SK-MEL-5 (cell line): ENCODE measurements at places on chromosomes 3 and 15. TPM values are rescaled to one million over a fixed set of nuclear protein-coding genes. Genes with fewer than 3 reads are reported as not detected.

DNA sequence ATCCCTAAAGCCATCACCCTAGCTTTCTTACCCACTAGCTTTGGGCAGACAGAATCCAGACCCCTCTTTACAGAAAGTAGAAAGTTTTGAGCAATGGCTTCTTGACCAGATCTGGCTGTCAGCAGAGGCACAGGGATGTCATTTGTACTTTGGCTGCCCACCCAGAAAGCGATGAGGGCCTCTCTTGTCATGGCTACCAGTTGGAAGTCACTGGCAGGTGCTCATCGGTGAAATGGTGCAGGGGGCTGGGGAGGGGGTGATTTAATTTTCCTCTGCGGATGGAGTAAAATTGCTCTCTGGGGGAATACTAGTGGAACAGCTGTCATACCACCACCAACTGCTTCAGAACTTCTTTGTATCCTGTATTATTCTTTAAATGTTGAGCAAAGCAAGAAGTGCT lies 393.7 kb downstream of the LSAMP start:
- DNase-seq, result no peak

- DNase-seq, result no peak
Observed at GRCh38 chr15:76566276-76566675, 229.7 kb downstream of the ISL2 start.

GRCh38 chr3:29310865-29311264 lies 30.0 kb downstream of the RBMS3 start:
- DNase-seq, result no peak

DNA sequence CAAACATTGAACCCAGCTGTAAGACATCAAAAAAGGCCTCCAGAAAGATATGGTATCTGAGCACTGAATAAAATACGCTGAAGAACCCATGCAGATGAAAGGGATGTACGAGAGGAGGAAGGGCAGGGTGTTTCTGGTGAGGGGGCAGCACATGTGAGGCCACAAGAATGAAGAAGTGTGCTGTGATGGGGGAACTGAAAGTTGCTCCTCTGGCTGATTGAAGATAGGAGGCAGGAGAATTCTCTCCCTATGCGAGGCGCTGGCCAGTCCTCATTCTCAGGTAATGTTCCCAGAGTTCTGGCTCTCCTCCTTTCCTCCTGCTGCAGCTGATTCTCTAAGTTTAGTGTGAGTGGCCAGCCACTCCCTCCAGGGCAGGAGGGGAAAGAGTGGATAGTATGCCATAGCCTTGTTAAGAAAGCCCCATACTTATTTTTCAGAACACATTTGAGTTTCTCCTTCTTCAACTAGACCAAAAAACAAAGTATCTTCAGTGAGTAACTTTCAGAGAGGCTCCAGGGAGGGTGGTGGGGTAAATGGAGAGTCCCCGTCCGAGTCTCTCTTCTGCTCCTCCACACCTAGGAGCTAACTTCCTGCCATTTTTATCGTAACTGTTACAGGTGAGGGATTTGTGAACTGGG lies 26.9 kb upstream of the MYO1E start:
- DNase-seq, result no peak

GRCh38 chr3:10833855-10834414 lies 17.9 kb downstream of the SLC6A11 start:
- DNase-seq, result no peak

The THOC7 gene
- 105 and 109 TPM in 2 replicates for total RNA-seq

The SPATA12 gene
- 0.42 and 0.69 TPM in 2 replicates for total RNA-seq

The PFN2 gene
- total RNA-seq, result 127 and 128 TPM in 2 replicates

The VEPH1 gene
- total RNA-seq, result 42.3 and 51.9 TPM in 2 replicates

GRCh38 chr15:45573961-45574629 lies 13.1 kb upstream of the BLOC1S6 start:
- peak; percentile 81 for DNase-seq

DNA sequence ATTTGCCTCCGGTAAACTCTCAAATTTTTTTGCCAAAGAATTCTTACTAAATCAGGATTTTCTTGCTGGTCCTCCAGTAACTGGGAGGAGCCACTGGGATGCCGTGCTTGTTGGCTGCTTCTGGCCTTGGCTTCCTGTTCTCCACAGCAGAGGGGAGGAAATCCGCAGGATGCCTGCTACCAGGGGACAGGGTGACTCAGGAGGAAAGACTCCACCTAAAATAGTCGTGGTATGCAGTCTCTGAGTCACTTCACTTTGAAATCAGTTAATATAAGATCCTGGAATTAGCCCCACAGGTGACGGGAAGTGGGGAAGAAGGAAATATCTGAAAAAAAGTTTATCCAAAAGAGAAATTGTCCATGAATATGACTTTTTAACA lies 6.5 kb upstream of the TM4SF18 start:
- DNase-seq, result peak; percentile 56

GRCh38 chr3:28989646-28990089 lies 291.2 kb upstream of the RBMS3 start:
- DNase-seq, result peak; percentile 22

GRCh38 chr3:156323466-156323865 lies 203.1 kb downstream of the KCNAB1 start:
- no peak for DNase-seq

DNA sequence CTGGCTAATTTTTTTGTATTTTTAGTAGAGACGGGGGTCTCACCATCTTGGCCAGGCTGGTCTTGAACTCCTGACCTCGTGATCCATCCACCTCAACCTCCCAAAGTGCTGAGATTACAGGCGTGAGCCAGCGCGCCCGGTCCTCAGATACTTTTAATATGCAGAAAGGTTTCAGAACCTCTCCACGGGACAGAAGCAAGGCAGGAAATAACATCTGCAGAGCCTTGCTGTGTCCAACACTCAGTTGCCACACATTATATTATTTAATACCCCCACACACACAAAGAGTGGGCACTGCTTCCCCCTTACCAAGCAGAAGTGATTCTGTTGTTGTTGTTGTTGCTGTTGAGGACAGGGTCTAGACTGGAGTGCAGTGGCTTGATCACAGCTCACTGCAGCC lies 28.0 kb downstream of the OSBPL10 start:
- DNase-seq, result no peak

DNA sequence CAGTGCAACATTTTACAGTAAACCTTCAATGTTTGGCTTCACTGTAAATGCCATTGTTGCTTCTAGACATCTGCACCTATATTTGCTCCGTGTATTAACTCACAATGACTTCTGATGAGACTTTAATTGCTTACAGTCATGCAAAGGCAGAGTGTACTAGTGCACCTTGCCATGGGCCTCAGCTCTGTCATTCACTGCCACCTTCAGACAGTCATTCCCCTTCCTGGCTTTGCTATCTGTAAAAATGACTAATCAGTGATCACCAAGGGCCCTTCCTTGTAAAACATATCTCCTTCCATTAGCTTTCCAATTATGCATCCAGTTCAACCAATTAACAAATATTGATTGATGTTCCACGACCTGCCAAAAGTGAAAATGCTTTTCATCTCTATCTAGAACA lies 120.3 kb downstream of the ARRDC4 start:
- no peak for DNase-seq

The DNAH12 gene
- total RNA-seq, result not detected in 2 replicates

DNA sequence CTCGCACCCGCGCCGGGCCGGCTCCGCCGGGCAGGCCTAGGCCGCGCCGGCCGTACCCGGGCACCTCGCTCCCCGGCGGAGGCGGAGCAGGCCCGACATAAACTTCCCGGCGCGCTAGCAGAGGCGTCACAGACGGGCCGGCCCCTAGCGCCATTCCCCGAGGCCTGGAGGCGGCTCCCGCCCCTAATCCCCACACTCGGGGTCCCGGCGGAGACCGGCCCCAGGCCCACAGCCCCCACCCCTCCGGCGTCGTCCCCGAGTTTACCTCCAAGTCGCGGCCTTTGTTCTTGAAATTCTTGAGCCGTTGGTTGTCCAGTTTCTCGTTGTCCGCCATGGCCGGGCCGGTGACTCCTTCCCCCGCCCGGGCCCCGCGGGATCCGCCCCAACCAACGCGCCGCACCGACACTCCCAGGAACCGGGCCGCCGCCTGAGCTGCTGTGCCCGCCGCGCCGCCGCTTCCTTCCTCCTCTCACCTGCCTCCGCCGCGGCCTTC lies 376 bp downstream of the KPNA4 start:
- peak; percentile 73 for DNase-seq

DNA sequence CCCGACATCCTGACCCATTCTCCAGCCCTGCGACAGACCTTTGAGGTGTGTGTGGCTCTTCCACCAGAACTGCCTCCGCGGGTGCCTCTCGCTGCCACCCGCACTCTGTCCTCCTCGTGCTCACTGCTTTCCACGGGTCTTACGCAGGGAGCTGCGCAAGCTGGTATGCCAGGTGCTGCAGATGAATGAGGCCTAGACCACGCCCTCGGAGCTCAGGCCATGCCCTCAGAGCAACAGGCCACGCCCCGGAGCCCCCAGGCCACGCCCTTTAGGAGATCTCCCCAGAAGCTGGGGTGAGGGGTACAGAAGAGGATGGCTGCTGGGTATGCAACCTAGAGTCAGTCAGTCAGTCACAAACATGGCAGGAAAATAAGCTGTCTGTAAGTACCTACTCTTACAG lies 300.3 kb downstream of the GABRG3 start:
- DNase-seq, result no peak

DNA sequence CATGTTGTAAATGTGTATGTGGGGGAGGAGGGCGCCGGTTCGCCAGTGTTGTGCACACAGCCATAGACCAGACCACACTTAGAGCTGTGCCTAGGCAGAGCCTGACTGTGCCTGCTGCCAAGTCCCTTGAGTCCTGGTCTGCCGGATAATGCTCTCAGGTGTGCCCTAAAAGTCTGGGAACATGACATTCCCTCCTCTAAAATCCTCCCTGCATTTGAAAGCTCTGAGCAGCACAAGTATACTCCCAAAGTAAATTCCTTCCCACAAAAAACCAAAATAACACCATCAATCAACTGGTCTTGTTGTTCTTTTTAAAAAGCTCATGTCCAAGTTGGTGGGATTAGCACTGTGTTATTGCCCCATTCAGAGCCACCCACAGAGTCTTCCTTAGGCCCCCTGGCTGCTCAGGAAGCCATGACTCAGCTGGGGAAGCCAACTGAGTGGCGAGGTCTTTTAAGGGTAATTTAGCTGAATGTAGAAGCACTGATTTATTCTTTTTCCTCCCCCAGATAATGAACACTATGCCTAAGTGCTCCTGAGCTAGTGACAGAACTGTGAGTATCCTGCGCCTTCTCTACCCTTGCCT lies 147.8 kb upstream of the MCTP2 start:
- DNase-seq, result no peak

DNA sequence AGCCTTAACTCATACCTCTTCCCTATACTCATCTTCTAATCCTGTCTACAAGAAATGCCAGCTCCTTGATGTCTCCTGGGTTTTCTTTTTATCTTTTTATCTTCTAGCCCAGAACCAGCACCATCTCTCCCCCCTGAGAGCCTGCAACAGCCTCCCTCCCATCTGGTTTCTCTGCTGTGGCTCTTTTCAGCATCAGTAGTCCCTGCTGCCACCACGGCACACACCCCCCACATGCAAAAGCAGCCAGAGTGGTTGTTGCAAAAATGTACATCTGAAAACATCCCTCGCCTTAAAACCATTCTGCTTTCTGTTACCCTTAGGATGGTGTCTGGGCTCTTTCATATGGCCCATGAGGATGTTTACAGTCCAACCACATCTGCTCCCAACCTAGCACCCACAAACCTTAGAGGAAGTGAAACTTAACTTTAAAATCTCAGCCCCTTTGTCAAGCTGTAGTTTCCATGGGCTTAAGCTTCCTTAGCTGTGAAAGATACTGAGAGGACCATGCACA lies 775 bp downstream of the TTC21A start:
- no peak for DNase-seq

- no peak for DNase-seq
Observed at GRCh38 chr3:52268036-52268435, 10.4 kb downstream of the WDR82 start.

DNA sequence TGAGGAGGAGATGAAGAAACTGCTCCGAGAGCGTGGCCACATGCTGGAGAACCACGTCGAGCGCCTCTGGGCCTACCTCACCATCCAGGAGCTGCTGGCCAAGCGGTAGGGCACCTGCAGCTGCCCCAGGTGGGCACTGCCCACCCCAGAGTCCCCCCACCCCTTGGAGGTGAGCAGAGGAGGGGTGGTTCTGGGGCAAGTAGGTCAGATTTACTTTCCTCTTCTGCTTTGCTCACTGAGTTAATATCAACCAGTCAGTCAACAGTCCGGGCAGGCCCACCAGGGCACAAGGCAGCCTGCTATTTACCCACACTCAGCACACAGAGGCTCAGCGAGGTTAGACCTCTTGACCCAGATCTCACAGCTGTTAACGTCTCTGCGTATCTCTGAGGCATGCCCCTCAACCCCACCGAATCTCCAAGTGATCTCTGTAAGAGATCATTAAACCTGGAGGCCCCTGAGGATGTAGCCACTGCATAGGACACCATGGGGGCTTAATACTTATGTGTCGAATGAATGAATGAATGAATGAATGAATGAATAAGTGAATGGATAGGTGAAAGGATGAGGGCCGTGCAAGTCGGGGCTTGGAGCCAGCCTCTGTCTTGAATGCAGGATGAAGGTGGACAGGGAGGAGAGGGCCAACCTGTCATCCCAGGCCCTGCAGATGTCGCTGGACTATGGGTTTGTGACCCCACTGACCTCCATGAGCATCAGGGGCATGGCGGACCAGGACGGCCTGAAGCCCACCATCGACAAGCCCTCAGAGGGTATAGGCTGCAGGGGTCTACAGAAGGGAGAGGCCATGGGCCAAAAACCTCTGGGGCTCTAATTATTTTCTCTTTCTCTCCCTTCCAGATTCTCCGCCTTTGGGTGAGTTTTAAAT lies 8.0 kb upstream of the ITIH3 start:
- no peak for DNase-seq

GRCh38 chr15:85541744-85542143 lies 161.3 kb downstream of the AKAP13 start:
- DNase-seq, result no peak

GRCh38 chr15:78638658-78639314 lies 2.2 kb downstream of the CHRNB4 start:
- DNase-seq, result peak; percentile 82

The RYR3 gene
- 0.08 and 0.16 TPM in 2 replicates for total RNA-seq

The DPPA4 gene
- total RNA-seq, result 0.32 TPM in 1 of 2 replicates, not detected in the other

DNA sequence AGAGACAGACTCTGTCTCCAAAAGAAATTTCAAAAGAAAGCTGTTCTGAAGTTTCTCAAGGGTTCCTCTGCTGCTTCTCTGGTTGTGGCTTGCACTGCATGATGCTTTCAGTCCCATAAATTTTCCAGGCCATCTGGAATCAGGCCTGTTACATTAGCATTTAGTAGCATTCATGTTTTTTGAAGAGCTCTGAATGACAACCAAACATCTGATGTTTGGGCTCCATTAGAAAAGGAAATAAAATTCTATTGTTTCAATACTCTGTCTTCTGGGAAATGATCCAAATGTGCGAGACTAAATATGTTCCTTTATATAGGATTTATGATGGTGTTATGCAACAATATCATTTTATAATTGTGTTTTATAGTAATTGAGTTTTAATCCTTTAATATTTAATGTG lies 455.8 kb downstream of the GABRG3 start:
- no peak for DNase-seq

The GCSAM gene
- total RNA-seq, result not detected in 2 replicates
